GM20000 (cell line): ENCODE measurements at places on chromosomes 13 and 19.

- DNase-seq: peak; percentile 5
These were observed 384 bp downstream of the TRAPPC2B start for GRCh38 chr19:57363688-57364181.

GRCh38 chr19:58473775-58474174 is 2.4 kb upstream of the ZNF446 start:
- DNase-seq: no peak

DNA sequence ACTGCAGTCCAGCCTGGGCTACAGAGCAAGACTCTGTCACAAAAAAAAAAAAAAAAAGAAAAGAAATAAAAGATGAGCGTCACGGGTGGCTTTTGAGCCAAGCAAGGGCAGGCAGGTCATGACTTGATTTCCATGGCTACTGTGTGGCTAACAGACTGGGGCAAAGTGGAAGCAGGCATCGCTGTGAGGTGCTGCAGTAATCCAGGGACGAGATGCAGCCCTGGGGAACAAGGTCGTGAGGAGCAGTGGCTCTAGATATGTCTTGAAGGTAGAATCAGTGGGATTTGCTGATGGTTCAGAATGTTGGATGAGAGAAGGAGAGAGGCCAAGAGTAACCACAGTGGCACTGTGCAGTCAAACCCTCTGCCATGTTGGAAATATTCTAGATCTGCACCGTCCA is 14.2 kb downstream of the HAS1 start:
- DNase-seq: no peak

- no peak for DNase-seq
These were observed 63.8 kb downstream of the SHISA2 start for GRCh38 chr13:25987987-25988386.

GRCh38 chr19:39670998-39671397 is 15.3 kb downstream of the LGALS16 start:
- DNase-seq: no peak

DNA sequence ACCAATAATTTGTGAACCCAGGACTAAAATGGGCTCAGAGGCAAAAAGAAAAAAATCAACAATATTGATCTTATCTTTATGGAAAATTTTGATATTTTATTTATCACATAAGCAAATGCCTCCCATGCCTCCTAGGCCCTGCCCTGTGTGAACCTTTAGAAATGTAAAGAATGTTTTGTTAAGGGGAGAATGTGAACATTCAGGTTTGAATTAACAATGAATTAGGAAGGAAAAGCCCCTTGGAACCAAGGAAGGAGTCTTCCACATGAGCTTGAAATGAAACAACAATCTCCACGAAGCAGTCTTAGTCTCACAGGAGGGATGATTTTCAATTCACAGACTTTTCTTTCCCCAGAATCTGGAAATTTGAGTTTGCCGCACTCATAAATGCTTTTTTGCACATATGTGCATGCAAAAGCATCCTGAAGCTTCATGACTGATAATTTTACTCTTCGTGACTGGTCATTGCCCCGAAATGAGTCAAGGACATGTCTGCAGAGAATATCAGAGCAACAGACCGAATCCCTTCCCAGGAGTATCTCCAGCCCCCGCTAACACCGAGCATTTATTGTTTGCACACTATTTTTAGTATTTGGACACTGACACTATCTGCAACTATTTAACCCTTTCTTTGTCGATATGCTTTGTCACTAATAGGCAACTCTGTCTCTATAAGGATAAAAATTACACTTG is 135.2 kb downstream of the DCT start:
- DNase-seq: no peak

- no peak for DNase-seq
These were observed 227.4 kb downstream of the ABCC4 start for GRCh38 chr13:95073747-95074311.

GRCh38 chr19:16041299-16041990 is 34.9 kb upstream of the TPM4 start:
- DNase-seq: peak; percentile 79

GRCh38 chr13:34034411-34034810 is 216.5 kb downstream of the RFC3 start:
- no peak for DNase-seq

DNA sequence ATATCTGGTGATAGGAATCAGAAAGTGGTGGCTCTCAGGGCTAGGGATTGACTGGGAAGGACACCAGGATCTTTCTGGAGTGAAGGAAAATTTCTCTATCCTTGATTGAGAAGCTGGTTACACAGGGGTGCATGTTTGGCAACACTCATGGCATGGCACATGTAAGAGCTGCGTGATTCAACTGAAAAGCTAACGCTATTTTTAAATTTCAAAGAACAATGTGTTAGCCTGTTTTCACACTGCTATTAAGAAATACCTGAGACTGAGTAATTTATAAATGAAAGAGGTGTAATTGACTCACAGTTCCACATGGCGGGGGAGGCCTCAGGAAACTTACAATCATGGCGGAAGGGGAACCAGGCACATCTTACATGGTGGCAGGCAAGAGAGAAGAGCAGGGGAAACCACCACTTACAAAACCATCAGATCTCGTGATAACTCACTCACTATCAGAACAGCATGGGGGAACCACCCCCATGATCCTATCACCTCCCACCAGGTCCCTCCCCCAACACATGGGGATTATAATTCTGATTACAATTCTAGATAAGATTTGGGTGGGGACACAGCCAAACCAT is 7.4 kb downstream of the SIGLEC8 start:
- no peak for DNase-seq

- no peak for DNase-seq
These were observed 2667.7 kb upstream of the PCDH20 start for GRCh38 chr13:64083396-64083795.

DNA sequence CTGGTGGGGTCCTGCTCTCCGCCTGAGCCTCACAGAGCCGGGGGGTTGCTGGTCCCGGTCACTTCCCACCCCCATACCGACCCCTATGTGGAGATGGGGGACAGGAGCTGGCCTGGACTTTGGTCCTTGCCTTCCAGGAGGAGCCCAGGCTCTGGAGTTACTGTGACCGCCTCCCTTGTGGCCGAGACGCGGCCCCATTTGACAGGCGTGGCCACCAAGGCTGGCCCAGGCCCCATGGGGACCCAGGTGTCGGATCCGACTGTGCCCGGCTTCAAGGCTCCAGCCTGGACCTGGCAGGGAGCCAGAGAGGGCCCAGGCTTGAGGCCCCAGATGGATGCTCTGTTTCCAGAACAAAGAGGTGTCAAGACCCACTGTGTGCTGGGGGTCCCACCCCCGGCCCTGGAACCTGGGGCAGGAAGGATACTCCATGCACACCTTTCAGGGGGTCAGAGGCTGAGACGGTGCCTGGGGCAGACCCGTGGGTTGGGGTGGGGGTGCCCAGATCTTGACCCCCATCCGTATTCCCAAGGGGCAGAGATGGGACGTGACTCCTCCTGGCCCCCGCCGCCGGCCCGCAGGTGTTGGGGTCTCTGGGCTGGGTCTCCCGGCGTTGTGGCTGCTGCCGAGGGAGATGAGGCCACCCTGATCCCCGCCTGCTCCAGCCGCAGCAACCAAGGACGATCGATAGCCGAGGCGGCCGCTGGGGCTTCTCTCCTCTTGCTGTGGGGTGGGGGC is 47.8 kb upstream of the TCF3 start:
- DNase-seq: peak; percentile 25

- no peak for DNase-seq
These were observed 204.3 kb downstream of the DNAJC15 start for GRCh38 chr13:43227721-43228120.

DNA sequence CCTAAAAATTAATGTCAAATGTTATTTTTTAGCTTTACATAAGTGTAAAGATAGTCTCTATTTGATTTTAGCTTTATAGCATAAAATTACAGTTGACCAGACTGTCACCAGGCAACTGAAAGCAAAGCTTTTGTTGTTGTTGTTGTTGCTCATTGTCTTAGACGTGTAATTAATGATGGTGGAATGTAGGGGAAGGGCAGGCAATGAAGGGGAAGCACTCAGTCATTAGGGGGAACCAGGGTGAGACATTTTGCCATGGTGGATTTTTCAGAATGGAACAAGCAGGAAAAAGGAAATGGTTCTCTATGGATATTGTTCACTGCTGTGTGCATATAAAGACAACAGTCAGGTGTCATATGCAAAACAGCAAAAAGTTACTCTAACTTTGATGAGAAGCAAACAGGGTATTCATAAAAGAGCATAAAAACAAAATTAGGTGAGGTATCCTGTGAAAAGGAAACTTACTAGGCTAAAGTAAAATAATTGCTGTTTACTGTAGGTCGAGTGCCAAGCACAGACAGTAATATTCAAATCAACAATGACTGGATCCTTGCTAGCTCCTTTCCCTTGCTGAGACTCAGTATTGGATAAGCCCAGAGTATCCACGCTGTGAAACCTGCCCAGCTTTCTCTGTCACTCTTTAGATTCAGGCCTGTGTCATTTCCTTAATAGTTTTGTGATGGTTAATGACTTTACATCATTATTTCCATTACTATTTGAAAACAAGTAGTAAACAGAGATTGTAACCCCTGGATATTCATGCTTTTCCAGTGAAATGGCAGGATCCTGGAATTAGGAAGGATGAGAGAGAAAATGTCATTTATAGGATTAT is 110.5 kb downstream of the LRCH1 start:
- DNase-seq: no peak

- DNase-seq: no peak
These were observed 3.1 kb downstream of the SHISA2 start for GRCh38 chr13:26048741-26049140.

- DNase-seq: no peak
These were observed 2738.9 kb upstream of the PCDH20 start for GRCh38 chr13:64154514-64154913.

DNA sequence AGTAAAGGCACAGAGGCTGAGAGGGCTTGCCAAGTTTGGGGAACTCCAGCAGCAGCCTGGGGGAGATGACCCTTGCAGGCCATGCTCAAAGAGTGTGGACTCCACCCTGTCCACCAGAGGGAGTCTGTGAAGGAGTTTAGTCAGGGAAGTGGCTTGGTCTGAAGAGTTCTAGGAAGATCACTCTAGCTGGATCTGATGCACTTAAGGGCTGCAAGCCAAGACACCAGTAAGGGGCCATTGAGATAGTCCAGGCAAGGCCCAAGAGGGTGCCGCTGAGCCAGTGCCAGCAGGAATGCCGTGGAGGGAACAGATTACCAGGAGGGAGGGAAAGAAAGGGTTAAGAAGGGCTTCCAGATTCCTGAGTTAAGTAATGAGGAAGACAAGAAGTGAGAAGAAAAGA is 68.7 kb downstream of the ZAR1L start:
- peak; percentile 70 for DNase-seq

DNA sequence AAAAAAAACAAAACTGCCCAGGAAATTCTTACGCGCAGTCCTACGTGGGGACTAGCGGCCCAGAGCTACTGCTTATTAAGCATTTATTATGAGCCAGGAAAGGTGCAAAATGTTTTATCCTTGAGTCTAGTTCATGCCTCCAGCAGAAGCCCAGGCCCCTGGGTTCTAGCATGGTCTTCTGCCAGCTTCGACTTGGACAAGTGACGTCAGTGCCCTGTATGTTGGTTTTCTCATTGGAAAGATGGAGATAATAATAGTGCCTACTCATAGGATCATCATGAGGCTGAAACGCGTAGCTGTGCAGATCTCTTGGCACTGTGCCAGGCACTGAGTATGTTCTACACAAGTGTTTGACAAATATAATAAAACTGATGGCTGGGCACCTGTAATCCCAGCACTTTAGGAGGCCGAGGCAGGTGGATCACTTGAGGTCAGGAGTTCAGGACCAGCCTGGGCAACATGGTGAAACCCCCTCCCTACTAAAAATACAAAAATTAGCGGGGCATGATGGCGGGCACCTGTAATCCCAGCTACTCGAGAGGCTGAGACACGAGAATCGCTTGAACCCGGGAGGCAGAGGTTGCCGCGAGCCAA is 12.4 kb upstream of the SULT2B1 start:
- DNase-seq: no peak

DNA sequence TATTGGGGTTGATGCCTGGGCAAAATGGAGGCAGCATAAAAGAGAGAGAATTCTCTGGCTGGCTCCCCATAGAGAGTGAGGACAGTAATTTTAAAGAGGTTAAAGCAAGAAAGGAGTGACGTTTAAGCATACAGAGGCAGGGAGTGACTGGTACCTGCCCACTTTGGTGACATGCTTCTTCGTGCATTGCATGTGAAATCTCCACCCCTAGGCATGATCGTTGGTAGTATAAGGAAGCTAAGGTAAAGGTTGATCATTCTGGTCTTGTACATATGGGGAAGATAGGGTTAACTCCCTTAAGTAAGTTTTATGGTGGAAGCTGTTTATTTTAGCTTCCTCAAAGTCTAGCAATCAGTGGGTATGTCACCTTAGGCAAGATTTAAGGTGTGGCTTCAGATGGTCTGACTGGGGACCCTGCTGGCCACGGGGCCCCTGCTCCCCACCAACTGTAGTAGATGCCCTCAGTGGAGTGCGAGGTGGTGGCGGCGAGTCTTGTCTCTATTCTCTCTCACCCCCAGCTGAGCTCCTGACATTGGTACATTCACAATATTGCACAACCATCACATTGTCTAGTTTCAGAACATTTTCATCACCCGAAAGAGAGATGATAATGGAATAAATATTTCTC is 797.5 kb upstream of the SPRY2 start:
- DNase-seq: no peak

- DNase-seq: no peak
These were observed 18.4 kb upstream of the ITM2B start for GRCh38 chr13:48214519-48215121.

DNA sequence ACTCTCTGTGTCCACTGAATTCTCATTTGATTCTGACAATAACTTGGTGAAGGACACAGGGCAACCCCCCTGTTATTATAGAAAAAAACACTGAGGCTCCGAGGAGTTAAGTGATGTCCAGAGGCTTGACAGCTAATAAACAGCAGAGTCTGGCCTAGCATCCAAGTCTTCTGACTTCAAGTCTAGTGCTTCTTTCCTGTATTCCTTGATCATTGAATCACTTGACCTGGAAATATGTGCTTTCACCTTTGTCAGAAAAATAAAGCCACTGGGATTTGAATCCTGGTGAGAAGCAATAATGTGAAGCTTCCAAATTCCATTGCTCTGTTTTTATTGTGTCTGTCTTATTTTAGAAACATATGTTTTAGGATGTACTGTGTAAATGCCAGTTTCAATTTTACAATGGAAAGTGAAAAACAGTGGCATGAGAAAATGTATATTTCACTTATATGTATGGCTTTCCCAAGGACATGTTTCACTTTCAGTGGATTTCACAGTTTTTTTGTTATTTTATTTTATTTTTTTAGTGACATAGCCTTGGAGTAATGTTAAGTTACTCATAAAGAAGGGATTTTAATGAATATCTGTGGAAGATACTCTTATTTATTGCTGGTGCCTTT is 190.2 kb downstream of the GPC6 start:
- DNase-seq: no peak

- no peak for DNase-seq
These were observed 116.0 kb upstream of the RNF113B start for GRCh38 chr13:98293103-98293502.
